ENCODE measurements at places on chromosomes 16 and 17.

- no peak for DNase-seq
Observed at GRCh38 chr17:6936370-6937028, 59.4 kb upstream of the ALOX12 start.

DNA sequence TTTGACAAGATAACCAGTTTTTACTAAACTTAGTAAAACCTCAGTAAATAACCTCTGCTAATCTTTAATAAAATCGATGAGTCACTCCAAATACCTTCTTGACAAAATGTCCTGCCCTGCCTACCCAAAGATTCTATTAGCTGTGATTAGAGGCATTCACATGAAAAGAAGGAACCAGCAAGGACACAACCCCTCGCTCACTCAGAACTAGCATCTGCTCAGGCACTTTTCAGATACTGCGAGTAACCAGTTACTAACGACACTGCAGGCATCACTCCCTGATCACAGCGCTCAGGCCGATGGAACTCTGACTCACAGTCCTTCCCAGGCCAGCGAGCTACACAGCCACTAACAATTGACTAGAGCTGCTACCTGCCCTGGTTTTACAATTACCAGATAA is 24.3 kb downstream of the PELP1 start:
- no peak for DNase-seq

GRCh38 chr17:64500862-64501765 is 4.3 kb upstream of the POLG2 start:
- DNase-seq, result no peak

DNA sequence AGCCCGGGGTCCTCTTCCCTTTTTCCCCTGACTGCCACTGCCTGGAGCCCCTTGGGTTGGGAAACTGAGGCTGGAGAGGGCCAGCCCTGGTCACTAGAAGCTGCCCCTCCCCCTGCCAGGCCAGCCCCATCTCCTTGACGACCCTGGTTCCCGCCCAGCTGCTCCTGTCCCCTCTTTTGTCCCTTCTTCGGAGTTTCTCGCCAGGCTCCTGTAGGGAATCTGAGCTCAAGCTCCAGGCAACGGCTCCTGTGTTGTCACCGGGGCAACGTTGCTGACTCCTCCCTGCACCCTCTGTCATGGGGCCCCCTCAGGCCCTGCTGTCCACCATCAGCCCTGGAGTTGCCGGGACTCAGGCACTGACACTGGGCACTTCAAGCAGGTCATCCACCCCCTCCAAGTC is 5.7 kb downstream of the LLGL1 start:
- DNase-seq, result no peak

- DNase-seq, result peak; percentile 40
Observed at GRCh38 chr17:48791128-48792032, 25.6 kb downstream of the TTLL6 start.

GRCh38 chr17:56867948-56868376 is 34.0 kb downstream of the DGKE start:
- peak; percentile 90 for DNase-seq

DNA sequence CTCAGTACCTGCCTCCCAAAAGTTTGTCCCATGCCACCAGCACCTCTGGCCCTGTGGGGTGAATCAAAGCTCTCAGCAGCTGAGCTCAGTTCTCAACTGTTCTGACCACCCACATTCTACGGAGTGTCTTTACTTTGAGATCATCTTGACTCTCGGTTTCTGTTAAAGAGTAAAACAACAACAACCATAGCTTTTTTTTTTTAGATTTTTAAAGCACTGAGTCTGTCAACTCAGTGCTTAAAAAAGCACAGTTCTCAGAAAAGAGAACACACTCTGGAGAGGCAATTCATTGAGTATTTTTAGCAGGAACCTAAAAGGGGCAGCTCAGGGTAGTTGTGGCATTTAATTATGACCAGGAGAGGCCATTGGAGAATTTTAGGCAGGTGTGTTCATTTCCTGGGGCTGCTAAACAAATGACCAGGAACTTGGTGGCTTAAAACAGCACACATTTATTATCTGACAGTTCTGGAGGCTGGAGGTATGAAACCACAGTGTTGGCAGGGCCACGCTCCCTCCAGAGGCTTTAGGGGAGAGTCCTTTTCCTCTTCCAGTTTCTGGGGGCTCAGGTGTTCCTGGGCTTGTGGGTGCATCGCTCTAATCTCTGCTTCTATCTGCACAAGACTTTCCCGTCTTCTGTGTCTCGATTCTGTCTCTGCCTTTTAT is 6.7 kb upstream of the WFIKKN2 start:
- no peak for DNase-seq

DNA sequence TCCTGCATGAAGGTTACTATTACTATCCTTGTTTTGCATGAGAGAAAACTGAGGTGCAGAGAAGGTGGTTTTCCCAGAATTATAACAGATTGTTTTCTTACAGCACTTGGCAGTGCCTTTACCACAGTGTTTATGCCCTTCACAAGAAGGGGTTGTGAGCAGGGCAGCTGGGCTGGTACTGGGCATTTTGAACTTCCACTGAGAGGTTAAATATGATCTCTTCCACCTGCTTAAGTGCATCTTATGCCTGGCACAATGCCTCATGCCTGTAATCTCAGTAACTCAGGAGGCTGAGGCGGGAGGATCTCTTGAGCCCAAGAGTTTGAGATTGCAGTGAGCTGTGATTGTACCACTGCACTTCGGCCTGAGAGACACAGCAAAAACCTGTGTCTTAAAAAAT is 36.2 kb downstream of the NDE1 start:
- no peak for DNase-seq

GRCh38 chr17:44988044-44988942 is 20.2 kb upstream of the C1QL1 start:
- DNase-seq, result no peak
